Pancreas (tissue), 10 donors: ENCODE measurements at places on chromosomes 2 and 18. TPM values are rescaled to one million over a fixed set of nuclear protein-coding genes. Genes with fewer than 3 reads are reported as not detected.

GRCh38 chr2:84631985-84632384 is 115.7 kb downstream of the DNAH6 start:
- no peak for DNase-seq

DNA sequence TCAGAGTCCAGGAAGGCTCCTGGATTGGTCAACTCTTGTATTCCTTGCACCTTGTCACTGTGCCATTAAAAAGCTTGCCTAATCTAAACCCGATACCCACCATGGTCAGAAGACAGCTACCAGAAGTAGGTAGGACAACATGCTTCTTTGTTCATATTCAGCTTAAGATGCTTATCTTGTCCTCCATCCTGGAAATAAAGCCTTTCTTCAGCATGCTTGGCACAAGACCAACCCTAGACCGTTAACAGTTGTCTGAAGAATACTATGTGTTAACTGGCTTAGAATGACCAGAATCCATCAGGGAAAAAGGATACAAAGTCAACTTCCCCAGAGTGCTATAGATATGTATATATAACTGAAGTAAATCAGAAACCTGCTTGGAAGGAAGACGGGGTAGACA is 193.9 kb downstream of the ZRANB3 start:
- DNase-seq, result no peak

INO80B gene
- 17.1 TPM for total RNA-seq

DNA sequence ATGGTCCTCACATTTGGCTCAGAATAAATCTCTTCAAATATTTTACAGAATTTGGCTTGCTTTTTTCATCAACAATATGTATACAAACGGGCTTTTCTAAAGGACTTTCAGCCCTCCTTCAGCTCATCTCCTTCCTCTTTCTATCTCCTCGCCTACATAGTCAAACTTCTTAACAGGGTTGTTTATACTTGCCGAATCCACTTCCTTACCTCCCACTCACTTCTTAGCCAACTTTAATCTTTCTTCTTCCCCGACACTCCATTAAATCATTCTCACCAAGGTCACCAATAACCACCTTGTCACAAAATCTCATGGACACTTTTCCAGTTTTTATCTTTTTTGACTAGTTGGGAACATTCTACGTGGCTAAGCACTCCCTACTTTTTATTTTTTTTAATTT is 325.2 kb downstream of the PLCL1 start:
- DNase-seq, result no peak

NEB gene
- 0.65 TPM for total RNA-seq
